ENCODE measurements at places on chromosomes 11 and 22.

- DNase-seq, result peak; percentile 75
Measured at GRCh38 chr22:40043081-40043480, 48.3 kb downstream of the FAM83F start.

DNA sequence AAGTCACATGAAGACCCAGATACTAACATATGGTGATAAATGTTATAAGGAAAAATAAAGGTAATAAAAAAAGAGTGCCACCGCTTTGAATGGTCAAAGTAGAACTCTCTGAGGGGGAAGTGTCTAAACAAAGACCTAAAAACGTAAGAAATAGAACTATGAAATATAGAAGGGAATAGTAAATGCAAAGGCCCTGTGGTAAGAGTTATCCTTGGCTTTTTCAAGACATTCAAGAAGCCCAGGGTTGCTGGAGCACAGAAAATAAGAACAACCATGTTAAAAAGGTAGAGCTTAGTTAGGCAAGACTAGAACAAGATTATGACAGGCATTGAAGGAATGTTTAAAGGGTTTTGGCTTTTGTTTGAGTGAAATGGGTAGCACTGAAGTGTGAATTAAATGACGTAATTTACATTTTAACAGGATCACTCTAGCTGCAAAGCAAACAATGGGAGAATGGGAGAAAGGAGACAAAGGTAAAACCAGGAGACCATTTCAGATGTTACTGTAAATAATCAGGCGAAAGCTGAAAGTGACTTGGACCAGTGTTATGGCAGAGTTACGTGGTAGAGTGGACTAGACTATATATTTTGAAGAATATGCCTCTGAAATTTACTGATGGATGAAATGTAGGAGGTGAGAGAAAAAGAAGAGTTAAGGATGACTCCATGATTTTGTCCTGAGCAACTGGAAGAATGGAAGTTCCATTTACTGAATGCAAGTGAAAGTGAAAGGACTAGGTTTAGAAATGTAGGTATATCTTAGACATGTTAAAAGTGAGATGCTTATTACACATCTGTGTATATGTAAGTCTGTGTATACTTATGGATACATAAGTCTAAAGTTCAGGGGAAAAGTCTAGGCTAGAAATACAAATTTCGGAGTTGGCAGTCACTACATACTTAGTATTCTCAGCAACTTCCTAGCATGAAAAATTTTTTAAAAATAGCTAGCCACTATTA lies 28.5 kb downstream of the BTBD10 start:
- DNase-seq, result no peak

DNA sequence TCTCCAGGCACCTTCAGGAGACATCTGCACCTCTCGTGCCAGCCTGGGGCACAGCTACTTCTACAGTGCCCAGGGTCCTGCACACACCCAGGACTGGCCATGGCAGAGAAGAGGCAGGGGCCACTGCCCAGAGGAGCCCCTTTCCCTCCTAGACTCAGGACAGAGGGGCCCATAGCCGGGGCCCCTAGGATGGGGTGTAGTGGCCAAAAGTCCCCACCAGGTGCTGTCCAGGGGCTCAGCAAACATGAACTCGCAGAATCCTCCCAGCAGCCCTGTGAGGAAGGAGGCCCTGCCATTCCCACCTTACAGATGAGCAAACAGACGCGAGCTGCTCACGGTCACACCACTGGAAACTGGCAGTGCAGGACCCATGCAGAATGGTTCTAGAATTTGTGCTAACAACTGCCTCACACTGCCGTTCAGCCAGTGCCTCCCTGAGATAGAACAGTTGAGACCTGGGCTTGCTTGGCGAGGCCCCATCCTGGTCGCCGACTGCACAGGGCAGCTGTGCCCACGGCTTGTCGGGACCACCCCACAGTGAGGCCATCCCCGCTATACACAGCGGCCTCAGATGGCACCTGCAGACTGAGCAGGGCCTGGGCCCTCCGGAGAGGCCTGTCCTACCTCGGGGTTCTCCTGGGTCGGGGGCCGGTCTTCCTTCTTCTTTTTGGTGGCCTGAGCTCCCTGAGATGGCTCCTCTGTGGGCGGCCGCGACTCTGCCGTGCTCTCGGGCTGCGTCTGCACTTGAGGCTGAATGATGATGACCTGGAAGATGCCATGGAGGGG lies 96.4 kb downstream of the PHF21B start:
- DNase-seq, result no peak

DNA sequence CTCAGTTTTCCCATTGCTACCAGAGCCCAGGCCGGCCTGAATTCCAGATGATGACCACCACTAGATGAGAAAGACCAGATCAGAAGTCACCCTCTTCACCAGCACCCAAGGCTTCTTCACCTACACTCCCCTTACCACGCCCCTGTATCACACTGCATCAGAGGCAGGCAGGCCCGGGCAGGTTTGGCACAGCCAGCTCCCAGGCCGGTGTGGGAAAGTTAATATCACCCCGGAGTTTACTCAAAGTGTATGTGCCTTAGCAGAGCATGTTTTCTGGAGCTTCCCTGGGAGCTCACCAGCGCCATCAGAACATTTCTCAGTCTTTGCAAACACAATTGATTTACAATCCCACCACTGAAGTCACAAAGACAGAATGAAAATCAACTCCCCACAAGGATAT lies 47.5 kb upstream of the POU2AF1 start:
- DNase-seq, result no peak

DNA sequence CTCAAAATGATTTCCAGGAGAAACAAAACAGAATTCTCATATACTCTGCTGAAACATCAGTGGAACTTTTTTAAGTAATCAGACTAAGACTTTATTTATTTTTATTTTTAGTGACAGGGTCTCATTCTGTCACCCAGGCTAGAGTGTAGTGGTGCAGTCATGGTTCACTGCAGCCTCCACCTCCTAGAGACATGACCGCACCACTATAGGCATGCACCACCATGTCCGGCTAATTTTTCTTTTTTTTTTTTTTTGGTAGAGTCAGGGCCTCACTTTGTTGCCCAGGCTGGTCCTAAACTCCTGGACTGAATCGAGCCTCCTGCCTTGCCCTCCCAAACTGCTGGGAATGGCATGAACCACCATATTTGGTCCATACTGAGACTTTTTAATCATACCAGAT lies 42.9 kb downstream of the PRDM10 start:
- DNase-seq, result no peak

GRCh38 chr11:1226986-1227550 lies 4.2 kb downstream of the MUC5B start:
- DNase-seq, result no peak

GRCh38 chr11:62137881-62138629 lies 14.2 kb downstream of the INCENP start:
- no peak for DNase-seq

GRCh38 chr11:48141475-48142122 lies 75.0 kb upstream of the OR4B1 start:
- peak; percentile 55 for DNase-seq

DNA sequence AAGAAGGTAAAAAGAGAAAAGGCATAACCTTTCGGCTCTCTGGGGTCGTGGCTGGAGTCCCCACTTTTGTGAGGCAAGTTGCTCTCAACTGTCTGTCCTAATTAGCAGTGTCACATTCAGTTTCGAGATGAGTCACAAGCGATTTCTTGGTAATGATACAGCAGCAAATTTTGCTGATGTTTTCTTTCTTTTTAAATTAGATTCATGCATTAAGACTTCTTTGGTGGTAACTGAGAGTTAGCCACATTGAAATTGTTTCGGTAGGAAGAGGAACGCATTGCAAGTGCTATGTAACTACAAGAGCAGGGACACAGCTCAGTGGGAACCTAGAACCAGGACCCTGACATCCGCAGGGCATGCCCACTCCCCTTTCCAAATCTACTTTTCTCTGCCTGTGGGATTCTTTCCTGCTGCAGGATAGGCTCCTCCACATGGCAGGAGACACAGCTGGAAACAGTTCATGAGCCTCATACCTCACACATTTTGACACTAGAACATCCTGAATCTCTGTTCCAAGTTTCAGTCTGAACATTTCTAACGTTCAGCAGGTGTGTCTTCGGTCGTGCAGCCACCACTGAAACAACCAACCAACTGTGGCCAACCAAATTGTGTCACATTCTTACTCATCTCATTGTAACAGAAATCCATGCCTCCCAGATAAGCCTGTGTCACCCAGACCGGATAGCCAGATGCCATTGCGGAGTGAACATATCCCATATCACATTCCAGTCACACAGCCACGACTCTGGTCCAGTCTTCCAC lies 987.6 kb downstream of the NTM start:
- DNase-seq, result no peak
